ENCODE measurements at places on chromosomes 16 and 17.

- DNase-seq, result no peak
These were observed 9.6 kb upstream of the EVPL start for GRCh38 chr17:76036497-76037261.

DNA sequence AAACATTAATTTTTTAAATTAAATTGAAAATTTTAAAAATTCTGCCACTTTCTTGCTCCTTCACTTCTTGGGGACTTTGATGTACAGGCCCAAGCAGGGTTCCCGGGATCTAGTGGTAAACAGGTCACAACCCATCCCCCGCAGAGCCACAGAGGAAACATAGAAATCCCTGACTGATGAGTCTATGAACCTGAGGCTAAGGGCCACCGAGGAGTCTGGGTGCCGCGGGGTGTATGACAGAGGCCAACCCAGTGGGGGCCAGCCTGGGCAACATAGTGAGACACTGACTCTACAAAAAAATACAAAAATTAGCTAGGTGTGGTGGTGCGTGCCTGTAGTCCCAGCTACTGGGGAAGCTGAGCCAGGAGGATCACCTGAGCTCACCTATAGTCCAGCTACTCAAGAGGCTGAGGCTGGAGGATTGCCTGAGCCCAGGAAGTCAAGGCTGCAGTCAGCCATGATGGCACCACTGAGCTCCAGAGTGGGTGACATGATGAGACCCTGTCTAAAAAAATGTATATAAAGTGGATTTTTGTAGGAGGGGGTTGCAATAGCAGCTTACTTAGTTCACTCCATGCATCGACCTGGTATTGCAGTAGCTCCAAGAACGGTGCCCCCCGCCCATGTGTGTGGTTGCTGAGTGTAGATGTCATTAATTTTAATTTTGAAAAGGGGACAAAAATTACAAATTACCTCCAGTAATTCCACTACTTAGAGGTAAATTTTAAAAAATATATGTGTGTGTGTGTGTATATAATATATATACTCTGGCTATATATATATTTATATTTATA is 9.2 kb upstream of the FLYWCH1 start:
- no peak for DNase-seq

GRCh38 chr16:24771132-24771778 is 41.8 kb downstream of the TNRC6A start:
- DNase-seq, result no peak

GRCh38 chr17:39096508-39097149 is 54.8 kb downstream of the PLXDC1 start:
- no peak for DNase-seq

GRCh38 chr16:17204206-17204605 is 266.6 kb downstream of the XYLT1 start:
- no peak for DNase-seq

- peak; percentile 58 for DNase-seq
These were observed 9.5 kb downstream of the KRT12 start for GRCh38 chr17:40857535-40857934.

DNA sequence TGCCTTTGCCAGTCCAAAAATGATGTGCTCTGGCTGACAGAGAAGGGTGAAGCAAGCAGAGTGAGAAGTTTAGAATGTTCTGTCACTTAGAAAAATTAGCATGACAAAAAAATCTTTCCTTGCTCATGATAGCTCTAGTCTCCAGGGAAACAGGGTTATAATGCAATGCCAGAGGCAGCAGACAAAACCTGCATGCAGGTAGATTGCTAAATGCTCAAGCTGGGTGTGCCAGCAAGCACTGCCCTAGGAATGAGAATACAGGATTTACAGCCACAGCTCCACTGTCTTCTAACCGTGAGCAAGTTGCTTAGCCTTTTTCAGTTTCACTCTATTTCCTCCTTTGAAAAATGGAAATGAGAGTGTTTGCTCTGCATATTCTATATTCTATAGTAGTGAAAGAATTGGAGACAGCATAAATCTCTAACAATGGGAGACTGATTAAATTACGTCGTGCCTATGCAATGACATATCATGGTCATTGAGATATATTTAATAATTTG is 516.6 kb upstream of the C16orf82 start:
- DNase-seq, result no peak

GRCh38 chr16:30509081-30509765 is 17.1 kb downstream of the ZNF768 start:
- DNase-seq, result no peak

DNA sequence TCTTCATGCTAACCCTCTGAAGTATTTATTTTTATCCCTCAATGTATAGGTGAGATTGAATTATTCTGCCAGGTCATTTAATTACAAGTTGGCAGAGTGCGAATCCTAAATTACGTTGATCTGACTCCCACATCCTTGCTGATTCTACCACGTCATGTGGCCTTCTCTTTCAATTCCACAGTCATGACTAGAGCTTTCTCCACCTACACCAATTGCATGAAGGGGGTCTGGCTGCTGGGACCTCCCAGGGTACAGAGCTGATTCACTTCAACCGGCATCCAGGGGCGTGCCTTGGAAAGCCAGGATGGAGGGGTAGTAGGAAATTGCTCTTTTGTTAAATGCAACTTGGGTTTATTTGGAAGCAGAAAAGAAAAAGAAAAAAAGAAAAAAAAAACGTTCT is 41.1 kb upstream of the CDH13 start:
- DNase-seq, result no peak

GRCh38 chr16:29763326-29763725 is 14.7 kb upstream of the ZG16 start:
- no peak for DNase-seq

DNA sequence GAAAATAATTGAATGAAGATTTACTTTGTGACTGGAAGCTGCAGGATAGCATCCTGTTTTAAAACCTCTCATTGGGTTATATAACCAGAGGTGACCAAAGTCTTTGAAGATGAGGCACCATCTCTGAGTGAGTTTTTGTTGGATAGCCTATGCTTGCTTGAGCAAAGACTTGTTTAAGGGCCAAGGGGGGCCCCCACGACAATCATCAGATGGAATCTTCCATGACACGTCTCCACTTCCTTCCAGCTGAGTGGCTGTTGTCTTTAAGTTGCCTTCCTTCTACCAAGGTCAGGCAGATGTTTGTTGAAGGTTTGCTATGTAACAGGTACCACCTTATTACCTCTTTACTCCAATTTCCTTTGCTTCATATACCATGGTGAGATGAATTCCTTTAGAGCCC is 188.8 kb downstream of the PRKCA start:
- no peak for DNase-seq

GRCh38 chr17:14125518-14126137 is 56.3 kb downstream of the COX10 start:
- DNase-seq, result no peak

DNA sequence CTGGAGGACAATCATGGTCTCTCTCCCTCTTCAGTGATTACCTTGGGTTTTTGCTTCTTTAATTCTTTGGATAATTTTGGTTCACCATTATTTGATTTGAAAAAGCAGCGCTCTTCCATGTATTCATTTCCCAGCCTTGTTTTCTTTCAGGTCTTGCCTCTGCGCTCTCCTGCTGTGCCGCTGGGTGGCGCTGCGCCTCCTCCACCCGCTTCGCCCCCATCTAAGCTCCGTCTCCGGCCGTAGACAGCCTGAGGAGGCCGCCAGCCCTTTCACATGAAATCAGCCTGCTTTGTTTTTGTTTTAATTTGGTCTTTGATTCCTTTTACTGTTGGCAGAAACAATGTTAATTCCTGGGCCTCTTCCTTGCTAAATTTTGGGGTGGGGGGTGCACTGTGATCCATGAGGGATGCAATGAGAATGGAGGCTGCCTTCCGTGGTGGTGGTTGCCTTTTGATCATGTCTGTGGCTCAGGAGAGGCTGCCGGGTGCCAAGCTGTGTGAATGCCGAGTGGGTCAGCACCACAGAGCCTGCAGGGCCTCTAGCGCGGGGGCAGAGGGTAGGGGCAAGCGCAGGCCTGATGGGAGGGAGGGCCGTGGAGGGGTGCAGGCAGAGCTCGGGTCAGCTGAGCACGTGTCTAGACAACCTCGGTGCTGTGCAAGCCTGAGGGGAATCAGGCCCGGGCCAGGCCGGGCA is 64.1 kb downstream of the PLD6 start:
- no peak for DNase-seq

Data from GM04504 (cell line).